Umbilical cord (tissue), 2 donors: ENCODE measurements at places on chromosomes 3 and 15.
A peak's percentile ranks its signal among the peaks of the same experiment; 100 is the strongest.

GRCh38 chr15:41832875-41833274, 5.0 kb downstream of the JMJD7 start:
- peak; percentile 73 for DNase-seq

- no peak for DNase-seq
Observed at GRCh38 chr3:145522893-145523651, 637.9 kb downstream of the PLOD2 start.

GRCh38 chr15:66833371-66833770, 131.3 kb downstream of the SMAD6 start:
- DNase-seq = no peak

GRCh38 chr15:81407718-81408117, 33.7 kb upstream of the TMC3 start:
- no peak for DNase-seq

GRCh38 chr3:99470841-99471240, 167.6 kb upstream of the COL8A1 start:
- DNase-seq = no peak

DNA sequence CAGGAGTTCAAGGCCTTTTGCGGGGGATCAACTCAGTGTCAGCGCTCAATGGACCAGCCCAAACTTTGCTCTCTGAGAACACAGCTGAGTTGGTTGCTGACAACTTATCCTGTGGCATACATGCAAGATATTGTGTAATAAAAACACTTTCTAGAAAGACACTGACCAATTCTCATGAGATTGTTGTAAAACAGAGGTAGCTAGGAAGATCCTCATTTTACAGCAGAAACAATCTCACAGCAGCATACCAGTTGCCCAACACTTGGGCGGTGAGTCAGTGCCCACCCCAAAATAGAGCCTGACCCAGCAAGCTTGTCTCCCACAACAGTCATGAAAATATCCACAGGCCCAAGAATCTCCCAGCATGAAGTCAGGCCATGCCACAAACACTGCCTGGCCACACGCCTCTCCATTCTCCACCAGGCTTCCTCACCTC, 18.2 kb downstream of the KLHL6 start:
- peak; percentile 40 for DNase-seq

- DNase-seq = peak; percentile 2
Observed at GRCh38 chr3:45462522-45463265, 74.3 kb downstream of the LARS2 start.

DNA sequence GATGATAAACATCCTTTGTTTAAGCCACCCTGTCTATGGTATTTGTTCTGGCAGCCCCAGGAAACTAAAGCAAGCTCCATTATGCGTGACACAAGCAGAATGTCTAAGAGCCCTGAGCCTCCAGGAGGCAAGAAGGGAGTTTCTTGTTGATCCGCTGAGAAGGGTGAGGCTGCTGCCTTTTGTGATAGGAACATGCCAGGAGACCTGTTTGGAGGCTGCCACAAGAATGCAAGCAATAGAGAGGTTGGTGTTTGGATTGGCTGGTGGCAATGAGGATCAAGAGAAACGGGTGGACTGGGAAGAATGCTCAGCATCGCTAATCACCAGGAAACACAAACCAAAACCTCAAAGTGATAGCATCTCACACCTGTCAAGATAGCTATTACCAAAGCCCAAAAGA, 104.8 kb downstream of the ASB7 start:
- DNase-seq = no peak

GRCh38 chr3:149553781-149554451, 79.4 kb downstream of the TM4SF4 start:
- peak; percentile 86 for DNase-seq

DNA sequence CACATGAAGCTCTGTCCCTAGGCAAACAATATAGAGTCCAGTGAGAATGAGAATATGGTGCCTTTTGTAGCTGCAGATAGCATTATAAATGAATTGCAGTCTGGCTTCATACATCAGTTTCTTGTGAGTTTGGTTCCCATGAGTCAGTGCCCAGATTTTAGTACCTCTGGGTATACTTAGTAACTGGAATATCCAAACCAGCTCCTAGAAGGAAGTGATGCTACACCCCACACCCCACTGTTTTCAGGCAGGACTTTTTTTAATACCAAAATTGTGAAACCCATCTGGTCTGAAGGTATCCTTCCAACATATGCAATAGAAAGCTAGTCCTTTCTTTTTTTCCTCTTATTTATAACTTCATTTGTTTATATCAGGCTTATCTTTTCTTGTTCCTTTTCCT, 42.1 kb upstream of the FOXP1 start:
- no peak for DNase-seq

GRCh38 chr3:127772273-127772672, 50.0 kb downstream of the MGLL start:
- no peak for DNase-seq

DNA sequence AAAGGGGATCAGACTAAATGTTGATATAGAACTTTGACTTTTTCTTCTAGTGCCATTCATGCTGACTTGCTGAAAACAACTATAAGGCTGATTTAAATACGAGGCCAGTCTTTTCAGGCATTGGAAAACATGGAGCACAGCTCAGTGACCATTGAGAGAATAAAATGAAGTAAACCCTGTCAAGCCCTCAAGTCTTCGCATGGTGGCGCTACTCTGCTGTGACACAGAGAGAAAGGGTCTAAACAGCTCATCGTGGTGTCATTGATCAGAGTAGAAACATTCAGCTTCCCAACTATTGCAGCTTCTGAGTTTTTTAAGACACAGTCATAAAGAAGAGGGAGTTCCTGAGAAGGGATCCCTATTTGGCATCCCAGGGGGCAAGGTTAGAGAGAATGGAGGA, 716.2 kb downstream of the DIPK2A start:
- DNase-seq = no peak

DNA sequence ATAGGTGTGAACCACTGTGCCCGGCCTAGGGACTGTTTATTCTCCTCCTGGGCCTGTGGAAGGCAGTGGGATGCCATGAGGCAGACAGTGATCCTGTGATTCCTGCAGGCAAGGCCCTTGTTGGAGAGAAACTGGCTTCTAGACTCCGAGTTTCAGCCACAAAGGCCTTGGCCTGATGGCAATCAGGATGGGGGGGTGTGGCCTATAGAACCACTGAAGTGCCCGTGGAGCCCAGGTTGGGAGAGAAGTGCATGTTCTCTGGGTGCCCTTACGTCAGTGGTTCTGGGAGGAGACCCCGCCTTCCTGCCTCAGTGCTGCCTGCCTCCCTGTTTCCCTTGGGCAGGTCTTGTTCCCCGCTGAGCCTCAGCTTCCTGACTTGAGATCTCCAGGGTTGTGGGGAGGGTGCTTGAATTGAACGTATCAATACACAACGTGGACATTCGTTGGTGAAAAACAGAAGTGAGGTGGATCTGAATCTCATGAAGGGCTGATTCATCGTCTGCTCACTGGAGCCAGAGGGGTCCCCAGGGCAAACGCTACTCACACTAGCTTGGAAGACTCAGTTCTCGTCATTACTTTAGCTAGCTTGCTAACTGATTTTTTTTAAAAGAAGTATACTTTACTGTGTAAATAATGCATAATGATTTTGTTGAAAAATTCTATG, 31.8 kb downstream of the IRAK2 start:
- no peak for DNase-seq

DNA sequence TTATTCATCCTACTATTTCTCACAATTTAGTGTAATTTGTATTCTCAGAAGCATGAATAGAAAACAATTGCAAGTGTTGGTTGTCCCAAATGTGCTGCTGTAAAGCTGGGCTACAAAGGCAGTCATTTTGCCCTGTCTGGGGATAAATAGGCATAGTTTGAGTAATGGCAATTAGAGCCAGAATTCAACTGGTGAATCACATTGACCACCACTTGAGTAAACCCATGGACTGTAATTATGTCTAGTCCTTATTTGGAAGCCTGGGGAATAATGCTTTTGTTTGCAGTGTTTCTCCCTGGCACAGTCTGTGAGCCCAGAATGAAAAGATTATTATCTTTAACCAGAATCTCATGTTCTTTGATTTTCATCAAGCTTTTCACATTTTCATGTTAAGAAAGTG, 30.5 kb upstream of the CHL1 start:
- no peak for DNase-seq

- no peak for DNase-seq
Observed at GRCh38 chr3:170500995-170501394, 82.3 kb downstream of the CLDN11 start.

- no peak for DNase-seq
Observed at GRCh38 chr3:107382631-107383030, 5.4 kb downstream of the CCDC54 start.

DNA sequence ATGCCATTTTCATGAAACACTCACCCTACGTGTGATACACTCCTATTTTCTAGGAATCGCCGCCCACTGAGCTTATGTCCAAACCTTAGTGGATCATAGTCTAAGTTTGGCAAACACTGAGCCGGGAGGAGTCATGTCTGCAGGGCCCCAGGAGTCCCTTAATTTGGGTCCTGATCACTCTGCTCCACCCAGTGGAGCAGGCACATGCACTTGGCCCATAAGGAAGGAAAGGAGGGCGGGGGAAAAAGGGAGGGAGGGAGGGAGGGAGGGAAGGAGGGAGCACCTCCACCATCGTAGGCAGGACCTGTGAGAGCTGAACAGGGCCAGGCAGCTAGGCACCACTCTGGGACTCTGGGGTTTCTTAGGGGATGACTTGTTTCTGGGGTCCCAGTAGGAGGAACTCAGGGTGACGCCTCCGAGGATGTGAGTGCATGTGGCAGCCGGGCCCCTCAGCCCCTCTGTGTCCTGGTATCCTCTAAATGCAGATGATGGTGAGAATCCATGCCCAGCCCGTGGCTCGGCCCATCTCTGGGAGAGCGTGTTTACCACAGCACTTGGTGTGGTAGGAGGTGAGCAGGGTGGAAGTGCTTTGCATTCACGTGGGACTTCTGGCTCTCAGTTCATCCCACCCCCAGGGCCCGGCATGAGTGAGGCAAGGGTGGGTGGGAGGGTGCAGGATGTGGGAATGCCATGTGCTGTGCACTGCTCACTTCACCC, 109.4 kb downstream of the KLF13 start:
- DNase-seq = no peak

DNA sequence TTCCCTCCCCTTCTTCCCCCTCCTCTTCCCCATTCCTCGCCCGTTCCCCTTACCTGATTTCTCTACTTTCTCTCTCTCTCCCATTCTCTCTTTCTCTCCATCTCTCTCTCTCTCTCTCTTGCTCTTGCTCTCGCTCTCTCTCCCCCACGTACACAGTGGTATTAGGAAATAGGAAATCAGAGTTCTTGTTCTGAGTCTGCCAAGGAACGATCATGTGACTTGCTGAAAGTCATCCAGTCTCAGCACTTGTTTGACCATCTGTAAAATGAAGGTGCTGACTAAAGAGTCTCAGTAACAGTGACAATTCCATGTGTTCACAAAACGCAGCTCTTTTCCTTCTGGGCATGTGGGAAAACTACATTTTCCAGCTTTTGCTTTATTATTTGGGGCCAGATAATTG, 445.0 kb upstream of the TGFBR2 start:
- peak; percentile 12 for DNase-seq
